Activated gamma-delta T cell treated with Interleukin-2 at 50 U/mL for 16 hours (primary cell): ENCODE measurements at places on chromosomes 5 and 9.

GRCh38 chr9:129748249-129748648 is 4.6 kb downstream of the PTGES start:
- no peak for DNase-seq

GRCh38 chr9:79256691-79257213 is 315.0 kb upstream of the TLE4 start:
- DNase-seq = no peak

DNA sequence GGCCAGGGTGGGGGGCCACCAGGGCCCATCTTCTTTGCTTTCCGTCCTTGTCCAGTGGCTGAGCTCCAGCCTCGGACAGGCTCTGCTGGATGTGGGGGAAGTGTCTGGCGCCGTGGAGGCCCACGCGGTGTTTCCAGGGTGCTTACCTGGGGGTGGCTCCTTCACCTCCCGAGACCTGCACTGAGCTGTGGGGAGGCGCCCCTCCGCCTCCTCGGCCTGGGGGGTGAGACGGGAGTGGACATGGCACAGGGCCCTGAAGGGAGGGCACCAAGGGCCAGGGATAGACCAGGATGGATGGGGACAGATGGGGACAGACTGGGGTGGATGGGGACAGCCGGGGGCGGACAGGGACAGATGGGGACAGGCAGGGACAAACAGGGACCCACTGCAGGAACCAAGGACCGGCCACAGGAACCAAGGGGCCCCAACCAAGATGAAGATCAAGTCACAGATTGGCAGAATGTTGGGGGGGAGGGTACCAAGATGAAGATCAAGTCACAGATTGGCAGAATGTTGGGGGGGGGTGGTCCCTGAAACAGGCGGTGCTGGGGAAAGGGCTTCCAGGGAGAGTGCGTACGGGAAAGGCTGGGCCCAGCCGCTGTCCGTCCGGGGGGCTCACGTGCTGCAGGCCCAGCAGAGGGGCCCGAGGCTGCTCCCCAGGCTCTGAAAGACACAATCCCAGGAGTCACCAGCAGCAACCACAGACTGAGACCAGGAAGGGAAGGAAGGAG is 13.3 kb upstream of the QSOX2 start:
- DNase-seq = no peak

- DNase-seq = no peak
These were observed 49.2 kb downstream of the ITGA2 start for GRCh38 chr5:53038196-53038847.

DNA sequence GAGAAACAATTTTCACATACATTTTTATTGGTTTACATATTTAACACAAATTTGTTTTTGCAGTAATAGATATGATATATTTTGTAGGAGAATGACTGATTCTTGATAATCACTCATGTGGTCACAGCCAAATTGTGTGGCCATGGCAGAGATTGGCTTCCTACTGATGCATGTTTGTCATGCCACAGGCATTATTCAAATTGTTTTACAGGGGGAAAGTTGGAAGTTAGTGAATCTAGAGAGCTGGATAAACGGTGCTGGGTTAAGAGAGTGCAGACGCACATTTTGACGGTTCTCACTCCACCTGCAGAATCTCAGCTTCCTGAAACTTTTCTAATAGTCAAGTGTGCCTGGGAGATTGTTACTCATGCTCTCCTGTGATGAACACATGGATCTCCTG is 91.1 kb upstream of the FBN2 start:
- DNase-seq = no peak

GRCh38 chr9:123348317-123348992 is 7.5 kb upstream of the CRB2 start:
- no peak for DNase-seq

DNA sequence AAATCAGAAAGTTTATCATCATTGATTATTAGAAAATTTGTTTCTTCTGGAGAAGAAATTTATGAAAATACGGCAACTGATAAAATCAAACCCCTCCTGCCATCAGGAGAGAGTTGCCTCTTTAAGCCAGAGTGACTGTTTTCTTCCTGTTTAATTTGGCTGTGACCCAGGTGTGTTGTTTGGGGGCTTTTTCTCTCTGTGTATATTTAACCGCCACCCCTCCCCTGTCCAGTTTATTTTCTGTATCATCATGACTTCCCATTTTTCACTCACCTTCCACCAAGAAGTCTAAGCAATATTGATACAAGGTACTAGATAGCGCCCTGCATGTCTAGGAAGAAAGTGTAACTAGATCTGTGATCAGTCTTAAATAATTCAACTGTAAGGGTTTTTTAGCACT is 50.1 kb downstream of the FAM78A start:
- DNase-seq = no peak

GRCh38 chr5:154236011-154236410 is 45.5 kb downstream of the GALNT10 start:
- no peak for DNase-seq

DNA sequence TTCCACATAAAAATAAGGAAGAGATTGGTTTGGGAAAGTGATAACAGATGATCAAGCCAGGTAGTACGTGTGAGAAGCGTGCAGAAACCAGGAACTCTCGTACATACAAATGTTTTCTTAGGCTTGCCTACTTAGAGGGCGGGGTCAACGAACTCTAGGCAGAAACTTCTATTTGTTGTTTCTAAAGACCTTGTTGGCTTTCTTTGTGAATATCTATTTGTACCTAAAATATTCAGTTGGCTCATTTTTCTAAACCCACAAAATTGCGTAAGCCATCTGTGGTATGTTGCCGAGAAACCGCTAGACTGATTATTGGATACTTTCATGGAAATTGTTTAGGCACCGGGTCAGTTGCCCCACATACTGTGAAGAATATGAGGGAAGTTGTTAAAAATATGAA is 458.5 kb downstream of the MAT2B start:
- no peak for DNase-seq

GRCh38 chr9:128218518-128219389 is 15.6 kb downstream of the DNM1 start:
- DNase-seq = peak; percentile 84

GRCh38 chr9:130698514-130698913 is 4.9 kb downstream of the EXOSC2 start:
- no peak for DNase-seq
